Stimulated activated CD4-positive, alpha-beta T cell treated with anti-CD3 and anti-CD28 coated beads, Interleukin-1b, Interleukin-23, amount 100 ng/mL, for 1 hour (primary cell): ENCODE measurements at places on chromosomes 3 and 15.

DNA sequence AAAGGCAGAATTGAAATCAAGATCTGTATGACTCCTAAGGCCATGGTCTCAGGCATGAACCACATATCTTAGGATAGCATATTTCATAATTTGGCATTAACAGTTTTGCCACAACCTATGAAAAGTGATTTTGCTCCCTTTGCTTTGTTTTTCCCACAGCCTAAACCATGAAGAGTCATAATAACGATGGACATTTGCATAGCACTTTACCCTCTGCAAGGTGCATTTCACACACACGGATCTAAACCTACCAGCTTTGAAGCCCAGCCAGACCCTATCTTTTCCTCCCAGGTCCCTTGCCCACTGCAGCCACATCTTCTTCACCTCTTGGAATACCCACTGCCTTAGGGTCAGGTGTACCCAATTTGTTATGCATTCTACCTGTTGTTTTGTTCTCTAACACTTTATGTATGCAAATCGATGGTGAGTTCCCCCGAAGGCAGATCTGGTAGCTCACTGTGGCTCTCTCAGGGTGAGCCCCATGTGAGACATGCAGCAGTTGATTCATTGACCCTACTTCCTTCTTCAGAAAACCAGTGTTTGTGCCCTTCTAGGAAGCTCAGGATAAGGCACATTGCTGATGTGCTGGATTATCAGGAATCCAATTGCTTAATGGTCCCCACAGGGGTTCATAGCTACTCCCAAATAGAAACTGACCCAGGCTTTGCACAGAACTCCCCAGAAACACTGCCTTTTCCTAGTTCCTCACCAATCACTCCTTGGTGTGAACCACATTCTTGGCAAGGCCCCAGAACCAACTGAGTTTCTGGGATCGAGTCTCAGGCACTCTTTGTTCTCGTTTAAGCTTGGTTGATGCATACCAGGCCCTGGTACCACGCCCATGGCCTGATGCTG is 8.7 kb downstream of the ARHGAP31 start:
- no peak for DNase-seq

GRCh38 chr3:135134684-135135075 is 339.6 kb downstream of the EPHB1 start:
- DNase-seq: no peak

DNA sequence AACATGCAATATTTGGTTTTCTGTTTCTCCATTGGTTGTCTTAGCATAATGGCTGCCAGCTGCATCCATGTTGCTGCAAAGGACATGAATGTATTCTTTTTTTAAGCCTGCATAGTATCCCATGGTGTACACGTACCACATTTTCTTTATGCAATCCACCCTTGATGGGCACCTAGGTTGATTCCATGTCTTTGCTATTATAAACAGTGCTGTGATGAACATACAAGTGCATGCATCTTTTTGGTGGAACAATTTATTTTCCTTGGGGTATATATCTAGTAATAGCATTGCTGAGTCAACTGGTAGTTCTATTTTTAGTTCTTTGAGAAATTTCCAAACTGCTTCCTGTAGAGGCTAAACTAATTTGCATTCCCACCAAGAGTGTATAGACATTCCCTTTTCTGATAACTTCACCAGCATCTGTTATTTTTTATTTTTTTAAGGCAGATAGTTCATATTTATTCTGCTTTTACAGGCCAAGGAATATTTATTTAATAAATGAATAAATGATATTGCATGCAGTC is 62.4 kb upstream of the NPHP3 start:
- DNase-seq: no peak

GRCh38 chr3:148957586-148957985 is 33.8 kb upstream of the GYG1 start:
- no peak for DNase-seq

GRCh38 chr15:91067036-91067435 is 33.0 kb upstream of the SV2B start:
- DNase-seq: no peak

- no peak for DNase-seq
Observed at GRCh38 chr3:67362686-67363085, 291.7 kb downstream of the SUCLG2 start.

DNA sequence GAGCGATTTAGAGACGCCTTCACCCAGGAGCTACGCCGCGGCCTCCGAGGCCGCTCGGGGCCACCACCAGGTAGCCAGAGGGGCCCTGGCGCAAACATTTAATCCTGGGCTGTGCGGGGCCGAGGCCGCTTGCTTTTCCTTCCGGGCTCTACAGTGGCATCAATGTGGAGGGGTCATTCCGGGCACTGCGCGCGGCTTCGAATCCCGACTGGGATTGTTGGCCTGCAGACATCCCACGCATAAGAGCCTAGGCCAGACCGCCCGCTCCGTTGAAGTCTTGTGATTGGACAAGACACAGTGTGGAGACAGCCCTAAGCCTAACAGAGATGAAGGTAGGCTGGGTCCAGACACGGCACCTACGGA is 568 bp upstream of the NCBP2 start:
- no peak for DNase-seq

GRCh38 chr3:71979175-71979574 is 194.2 kb upstream of the PROK2 start:
- DNase-seq: no peak

GRCh38 chr15:47390208-47390765 is 327.0 kb upstream of the SEMA6D start:
- DNase-seq: no peak

DNA sequence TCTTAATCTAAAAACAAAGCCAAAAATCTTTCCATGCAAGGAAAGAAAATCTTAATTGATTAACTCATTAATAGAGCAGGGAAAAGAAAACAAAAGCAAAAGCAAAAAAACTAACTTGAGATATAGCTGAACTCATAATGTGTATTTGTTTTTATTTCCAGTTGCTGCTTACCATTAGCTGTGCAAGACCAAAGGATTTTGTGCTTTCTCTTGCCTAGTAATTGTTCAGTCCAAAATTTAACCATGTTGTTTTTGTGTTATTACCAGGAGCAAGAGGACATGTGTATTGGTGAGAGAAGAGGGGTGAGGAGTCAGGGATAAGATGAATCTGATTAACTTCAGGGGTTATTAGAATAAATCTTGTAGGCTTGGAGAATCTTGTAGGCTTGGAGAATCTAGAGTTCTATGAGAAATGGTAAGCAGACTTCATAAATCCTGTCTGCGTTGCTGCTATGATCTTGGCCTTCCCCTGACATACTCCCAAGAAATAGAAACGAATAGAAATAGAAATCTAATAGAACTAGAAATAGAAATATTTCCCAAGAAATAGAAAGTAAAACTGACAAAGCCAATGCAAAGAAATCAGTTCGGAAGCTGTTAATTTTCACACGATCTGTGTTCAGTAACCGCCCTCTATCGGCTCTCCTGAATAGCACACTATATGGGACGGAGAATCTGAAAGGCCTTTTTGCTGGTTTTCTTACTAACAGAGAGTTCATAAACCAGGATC is 72.6 kb upstream of the TNFSF10 start:
- DNase-seq: no peak

DNA sequence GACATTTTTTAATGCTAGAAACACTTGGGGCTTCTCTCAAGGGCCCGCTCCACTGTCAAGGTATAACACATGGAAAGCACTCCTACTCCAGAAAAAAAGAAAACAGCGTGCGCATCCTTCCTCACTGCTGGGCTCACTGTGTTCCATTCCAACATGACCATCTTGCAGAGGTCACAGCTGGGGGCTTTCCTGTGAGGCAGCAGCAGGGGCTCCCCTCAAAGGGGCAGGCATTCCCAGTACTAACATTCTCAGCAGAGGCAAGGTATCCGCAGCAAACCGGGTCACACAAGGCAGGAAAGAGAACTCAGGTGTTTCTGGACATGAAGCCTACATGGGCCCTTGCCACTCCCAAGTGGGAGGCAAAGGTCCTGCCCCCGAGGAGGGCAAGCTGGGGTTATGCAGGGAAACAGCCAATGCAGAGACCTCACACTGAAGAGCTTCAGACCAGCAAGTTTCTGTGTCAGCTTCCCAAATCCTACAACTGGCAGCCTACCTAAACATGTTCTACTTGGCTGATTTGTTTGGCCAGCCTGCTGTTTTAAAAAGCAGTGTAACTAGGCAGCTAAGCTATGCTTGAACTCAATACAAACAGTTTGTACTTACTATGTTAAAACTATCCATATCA is 6.4 kb downstream of the BDH1 start:
- no peak for DNase-seq

GRCh38 chr15:57395292-57395691 is 19.0 kb downstream of the CGNL1 start:
- DNase-seq: no peak

GRCh38 chr3:128269796-128270195 is 116.5 kb downstream of the EEFSEC start:
- DNase-seq: no peak

GRCh38 chr3:149589332-149589731 is 68.5 kb downstream of the WWTR1 start:
- no peak for DNase-seq

DNA sequence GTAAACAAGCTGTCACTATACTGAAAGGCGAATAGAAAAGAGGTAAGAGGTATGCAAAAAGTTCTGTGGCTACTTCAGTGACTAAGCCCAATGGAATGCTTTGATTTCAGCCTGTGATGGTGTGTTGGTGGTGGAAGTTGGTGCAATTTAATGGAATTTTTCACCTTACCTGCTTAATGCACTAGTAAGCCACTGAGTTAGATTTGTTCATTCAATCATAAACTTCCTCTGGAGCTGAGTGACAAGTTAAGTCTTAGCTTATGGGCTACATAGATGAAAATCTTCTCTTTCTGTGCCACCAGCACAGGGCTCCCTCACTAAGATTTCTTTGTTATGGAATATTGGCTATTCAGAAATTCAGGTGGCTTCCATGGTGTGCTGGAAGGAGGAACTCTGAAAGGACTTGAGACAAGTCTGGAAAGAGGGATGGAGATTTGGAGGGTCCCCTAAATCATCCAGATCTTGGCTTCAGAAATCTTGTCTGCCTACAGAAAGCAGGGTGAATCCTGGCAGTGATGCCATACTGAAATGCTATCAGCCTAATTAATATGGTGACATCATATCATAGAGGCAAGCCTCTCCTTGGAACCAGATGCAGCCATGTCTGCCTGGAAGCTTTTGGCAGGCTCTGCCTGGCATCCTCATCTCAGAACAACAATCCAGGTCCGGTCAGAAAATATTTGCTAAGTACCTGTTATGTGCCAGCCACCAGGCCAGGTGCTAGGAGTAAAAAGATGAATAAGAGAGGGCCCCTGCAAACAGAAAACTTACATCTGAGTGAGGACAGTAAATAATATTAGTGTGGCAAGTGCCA is 8.1 kb upstream of the GAP43 start:
- no peak for DNase-seq

- DNase-seq: no peak
Observed at GRCh38 chr15:74782259-74783071, 585 bp downstream of the CSK start.

DNA sequence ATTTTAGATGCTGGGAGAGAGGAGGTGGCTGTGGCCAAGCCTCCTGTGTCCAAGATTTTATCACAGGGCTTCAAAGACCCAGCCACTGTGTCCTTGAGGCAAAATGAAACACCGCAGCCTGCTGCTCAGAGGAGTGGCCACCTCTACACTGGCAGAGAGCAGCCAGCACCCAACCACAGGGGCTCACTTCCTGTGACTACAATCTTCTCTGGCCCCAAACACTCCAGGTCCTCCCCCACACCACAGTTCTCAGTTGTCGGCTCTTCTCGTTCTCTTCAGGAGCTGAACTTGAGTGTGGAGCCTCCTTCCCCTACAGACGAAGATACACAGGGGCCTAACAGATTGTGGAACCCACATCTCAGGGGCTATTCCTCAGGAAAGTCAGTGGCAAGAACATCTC is 45.6 kb downstream of the CDAN1 start:
- DNase-seq: no peak

DNA sequence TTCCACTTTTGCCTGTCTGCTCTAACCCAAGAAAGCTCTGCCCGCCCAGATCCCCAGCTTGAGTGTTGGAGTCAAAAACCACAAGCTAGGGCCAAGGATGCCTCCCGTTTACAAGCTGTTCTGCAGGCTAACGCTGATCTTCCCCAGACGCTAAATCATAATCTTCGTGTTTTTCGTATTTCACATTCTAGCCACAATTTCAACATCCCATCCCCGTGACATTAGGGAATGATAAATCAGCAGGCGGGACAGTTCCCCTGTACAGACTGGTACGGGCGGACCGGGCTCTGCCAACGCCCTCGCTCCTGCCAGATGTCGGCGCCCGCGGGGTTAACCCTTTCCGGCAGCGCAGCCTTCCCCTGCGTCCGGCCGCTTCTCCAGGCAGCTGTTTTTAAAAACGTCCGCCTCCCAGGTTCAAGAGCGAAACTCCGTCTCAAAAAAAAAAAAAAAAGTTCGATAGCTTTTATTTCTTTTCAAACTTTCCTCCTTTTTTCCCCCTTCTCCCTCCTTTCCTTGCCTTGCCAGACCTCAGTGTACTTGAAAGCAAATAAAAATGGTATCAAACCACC is 81.0 kb upstream of the BNC1 start:
- DNase-seq: no peak

DNA sequence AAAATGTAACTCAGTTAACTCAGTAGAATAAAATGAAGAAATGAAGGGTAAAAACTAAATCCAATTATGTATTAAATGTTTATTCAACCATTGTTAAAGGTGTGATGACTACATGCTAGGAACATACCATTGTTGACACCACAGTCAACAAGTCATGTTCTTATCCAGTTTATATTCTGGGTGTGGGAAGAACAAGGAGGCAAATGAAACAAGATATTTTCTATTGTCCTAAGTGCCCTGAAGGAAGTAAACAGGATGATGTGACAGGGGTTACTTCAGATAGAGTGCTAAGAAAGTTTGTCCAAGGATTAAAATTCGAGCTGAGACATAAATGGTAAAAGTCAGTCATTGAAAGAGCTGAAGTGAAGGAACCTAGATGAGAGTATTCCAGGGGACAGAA is 13.1 kb downstream of the AP3S2 start:
- DNase-seq: no peak

GRCh38 chr3:28973609-28974008 is 307.3 kb upstream of the RBMS3 start:
- DNase-seq: no peak

- no peak for DNase-seq
Observed at GRCh38 chr15:70269991-70270751, 172.5 kb upstream of the TLE3 start.

DNA sequence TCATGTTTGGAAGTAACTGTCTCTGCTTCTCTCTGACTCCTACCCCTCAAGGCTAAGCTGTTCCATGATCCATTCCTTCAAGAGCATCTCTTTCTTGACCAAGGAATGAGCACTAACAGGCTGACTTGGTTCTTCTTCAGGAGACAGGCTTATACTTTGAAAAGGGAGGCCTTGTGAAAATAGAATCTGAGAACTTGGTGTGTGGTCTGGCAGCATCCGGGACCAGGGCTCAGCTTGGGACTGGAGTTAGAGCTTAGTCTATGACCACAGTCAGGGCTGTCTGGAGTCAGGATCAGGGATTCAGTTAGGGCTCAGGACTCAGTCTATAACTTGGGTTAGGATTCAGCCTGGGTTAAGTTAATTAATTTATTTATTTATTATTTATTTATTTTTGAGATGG is 44.9 kb upstream of the SLC6A6 start:
- DNase-seq: no peak

DNA sequence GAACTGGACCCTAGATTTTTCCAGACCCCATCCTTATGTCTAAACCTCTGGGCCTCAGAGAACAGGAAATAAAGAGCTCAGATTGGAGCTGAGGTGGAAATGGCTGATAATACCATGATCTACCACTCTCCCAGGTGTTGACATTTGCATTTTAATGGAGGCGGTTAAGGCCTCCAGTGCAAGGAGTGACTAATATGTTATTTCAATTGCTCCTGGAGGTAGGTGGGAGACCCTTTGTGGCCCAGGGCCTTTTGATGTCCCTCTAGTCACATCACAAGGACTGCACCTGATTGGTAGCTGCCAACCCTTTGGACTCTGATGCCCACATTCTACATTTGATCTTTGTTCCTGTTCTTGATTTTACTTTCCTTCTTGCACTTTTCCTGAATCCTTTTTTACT is 9.0 kb upstream of the ADCY5 start:
- no peak for DNase-seq
